ENCODE measurements at places on chromosomes 6 and 20.

DNA sequence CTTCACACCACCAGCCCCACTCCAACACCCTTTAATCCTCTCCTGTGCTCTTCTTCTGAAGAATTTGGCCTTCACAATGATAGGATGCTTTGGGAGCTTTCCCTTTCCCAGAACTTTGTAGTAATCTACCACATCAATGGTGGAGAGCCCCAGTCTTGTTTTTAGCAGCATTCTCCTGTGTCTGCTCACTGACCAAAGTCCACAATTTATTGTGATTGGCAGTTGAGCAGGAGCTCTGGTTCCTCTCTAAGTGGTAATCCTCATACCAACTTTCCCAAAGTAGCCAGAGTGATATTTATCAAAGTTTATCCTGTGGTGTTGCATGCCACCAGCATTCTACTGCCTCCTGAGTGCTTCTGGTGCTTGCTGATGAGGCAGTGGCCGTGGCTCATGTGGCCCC, 29.0 kb upstream of the OPN5 start:
- DNase-seq = no peak

- DNase-seq = no peak
These were observed 246.8 kb downstream of the ARID1B start for GRCh38 chr6:157023958-157024357.

DNA sequence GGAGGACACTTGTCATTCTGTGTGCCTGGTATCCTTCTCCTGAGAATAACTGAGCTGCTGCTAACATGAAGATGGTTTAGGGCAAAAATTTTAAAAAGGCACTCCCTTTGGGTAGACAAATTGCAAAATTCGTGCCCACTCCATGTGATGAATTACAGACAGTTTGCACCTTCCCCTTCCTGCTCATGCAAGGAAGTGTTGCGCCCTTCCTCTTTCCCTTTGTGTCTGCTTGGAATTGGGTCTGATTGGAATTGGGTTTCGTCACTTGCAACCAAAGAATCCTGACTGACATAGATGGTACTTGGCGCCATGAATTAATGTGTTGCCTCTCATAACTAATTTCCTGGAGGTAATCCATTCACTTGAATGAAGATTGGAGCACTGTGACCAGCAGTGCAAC, 62.3 kb upstream of the SHLD1 start:
- no peak for DNase-seq

DNA sequence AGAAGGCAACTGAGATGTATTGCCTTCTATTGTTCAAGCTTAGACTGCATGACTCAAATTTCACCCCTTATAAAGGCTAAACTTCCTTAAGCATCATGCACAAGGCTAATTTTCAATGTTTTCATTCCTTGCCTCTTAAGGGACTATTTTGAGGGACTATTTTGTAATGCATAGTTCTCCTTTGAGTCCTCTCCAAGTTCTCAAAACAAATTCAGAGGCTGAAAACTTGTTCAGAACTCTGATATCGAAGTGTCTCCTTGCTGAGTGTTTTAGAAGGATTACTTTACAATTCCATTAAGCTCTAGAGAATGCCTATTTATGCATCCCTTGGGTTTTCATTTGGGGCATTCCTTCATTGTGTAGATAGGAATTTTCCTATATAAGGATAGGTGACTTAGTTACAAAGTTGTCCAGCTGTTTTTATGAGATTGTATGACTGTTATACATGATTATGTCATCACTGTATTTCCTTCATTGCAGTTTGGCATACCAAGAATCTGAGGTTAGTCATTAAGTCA, 41.7 kb downstream of the COL19A1 start:
- DNase-seq = no peak

DNA sequence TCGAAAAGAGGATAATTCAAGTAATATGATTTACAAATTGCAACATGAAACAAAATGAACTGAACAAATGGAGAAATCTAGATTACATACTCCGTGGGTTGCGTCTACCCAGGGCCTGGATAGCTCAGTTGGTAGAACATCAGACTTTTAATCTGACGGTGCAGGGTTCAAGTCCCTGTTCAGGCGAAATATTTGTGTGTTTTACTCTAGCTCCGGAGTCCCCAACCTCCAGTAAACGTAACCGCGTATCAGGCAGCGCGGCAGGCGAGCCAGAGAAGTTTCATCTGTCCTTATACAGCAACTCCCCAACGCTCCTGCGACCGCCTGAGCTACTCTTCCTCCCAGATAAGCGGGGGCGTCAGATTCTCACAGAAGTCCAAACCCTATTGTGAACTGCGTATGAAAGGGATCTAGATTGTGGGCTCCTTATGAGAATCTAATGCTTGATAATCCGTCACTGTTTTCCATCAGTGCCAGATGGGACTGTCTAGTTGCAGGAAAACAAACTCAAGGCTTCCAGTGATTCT, 176.1 kb downstream of the TRIM27 start:
- DNase-seq = no peak

DNA sequence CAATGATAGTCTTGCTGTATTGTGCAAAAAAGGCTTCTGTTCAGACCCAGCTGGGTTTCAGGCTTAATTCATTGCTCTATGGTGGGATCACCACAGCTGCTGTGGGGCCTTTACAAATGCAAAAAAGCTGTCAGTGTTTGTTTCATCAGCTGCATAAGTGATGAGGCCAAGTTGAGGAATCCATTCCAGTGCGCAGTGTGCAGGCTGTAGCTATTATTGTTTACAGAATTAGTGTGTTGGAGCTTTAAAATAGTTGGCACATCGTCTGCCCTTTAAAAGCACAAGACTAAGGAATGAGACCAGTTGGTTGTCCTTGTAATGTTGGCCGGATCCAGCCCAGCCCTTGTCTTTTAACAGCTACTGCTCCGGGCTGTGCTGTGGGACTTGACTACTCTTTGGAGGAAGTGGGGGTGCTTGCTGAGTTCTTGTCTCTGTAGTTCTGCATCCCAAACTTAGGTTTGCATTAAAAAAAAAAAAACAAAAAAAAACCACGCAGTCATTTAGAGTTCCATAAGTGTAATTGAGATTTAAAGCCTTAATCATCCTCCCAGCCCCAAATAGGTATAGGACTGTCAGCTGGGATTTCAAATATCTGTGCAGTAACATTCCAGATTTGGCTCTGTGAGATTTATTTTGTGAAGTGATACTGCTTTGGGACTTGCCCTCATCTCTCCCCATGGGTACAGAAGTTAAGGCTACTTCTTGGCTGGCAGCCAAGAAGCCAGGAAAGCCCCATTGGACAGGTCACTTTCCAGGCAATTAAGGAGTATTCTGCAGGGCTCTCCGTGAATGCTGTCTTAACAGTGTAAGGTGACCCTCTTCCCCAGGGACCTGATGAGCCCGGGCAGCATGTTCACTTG, 19.3 kb downstream of the JARID2 start:
- DNase-seq = peak; percentile 17

DNA sequence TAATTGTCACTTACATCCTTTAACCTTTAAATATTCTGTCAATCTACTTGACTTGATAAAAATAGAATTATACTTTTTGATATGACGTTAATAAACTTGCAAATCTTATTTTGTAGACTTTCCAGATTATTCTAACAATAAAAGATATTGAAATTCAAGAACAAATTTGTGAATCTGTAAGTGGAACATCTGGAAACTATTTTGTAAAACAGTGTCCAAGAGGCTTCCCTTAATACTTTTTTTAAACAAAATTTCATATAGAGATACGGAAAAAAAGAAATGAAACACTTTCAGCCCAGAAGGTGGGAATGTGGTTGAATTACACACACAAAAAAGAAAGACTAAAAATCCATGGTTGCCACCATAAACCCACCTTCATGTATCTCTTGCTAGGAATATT, 174.4 kb downstream of the COL19A1 start:
- no peak for DNase-seq

GRCh38 chr6:119344306-119344705, 5.3 kb downstream of the MAN1A1 start:
- DNase-seq = no peak

- DNase-seq = peak; percentile 33
These were observed 21.4 kb upstream of the TRAM2 start for GRCh38 chr6:52598123-52598823.

DNA sequence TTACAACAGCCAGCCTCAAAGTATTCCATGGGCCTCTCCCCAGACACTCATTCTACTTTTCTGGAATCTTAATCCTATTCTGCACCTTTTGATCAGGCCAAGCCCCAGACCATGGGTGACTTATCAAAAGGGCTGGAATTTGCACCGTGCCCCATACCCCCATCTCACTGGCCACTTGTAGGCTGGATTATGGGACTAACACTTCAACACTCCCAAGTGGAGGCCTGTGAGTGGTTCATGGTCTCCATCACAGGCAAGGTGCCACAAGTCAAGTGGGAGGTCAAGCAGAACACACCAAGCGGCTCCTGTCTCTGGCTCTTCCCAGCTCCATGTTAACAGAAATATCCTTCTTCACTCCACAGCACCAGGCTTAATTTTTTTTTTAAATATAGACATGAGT, 212.3 kb upstream of the HEY2 start:
- no peak for DNase-seq
